H54 (cell line): ENCODE measurements at places on chromosomes 12 and 14.

DNA sequence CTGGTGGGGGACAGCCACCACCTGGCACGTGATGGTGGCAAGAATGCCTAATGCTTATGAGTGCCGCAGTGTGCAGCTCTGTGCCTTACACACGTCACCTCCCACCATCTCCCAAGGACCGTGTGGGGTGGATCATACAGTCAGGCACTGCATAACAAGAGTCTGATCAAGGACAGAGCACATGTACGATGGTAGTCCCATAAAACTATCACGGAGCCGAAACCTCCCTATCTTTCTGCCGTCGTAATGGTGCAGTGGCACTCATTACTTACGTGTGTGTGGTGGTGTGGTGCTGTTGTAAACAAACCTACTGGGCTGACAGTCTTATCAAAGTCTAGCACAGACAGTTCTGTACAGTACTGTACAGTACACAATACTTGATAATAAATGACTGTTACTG, 89.3 kb downstream of the CACNA1C start:
- DNase-seq: no peak

DNA sequence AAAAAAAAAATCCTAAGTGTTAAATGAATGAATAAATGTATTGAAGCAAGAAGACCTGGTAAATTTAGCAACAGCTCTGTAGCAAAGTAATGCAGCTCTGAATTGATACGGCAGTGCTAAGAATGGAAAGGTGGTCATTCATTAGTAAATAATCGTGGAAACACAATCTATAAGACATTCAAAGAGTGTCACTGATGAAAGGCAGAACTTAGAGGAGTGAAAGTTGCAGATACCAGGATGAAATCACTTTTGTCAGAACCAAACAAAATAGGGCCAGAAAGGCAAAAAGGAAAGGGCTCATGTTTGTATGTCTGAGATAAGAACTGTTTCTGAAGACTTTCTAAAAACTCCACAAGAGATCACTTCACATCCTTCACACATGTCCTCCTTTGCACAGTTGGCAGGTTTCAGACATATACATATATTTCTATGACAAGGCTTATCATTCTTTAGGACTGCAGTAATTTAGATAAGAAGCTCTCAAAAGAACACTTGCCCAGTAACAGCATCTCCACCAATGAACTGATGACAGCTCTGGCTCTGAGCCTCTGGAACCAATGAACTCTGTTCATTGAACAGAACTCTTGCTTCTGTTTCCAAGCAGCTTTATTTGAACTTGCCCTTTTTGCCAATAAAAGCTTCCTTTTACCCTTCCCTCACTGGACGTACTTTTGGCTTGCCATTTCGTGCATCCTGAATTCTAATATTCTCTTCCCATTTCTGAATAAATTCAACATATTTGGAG, 4.2 kb upstream of the LRR1 start:
- no peak for DNase-seq

DNA sequence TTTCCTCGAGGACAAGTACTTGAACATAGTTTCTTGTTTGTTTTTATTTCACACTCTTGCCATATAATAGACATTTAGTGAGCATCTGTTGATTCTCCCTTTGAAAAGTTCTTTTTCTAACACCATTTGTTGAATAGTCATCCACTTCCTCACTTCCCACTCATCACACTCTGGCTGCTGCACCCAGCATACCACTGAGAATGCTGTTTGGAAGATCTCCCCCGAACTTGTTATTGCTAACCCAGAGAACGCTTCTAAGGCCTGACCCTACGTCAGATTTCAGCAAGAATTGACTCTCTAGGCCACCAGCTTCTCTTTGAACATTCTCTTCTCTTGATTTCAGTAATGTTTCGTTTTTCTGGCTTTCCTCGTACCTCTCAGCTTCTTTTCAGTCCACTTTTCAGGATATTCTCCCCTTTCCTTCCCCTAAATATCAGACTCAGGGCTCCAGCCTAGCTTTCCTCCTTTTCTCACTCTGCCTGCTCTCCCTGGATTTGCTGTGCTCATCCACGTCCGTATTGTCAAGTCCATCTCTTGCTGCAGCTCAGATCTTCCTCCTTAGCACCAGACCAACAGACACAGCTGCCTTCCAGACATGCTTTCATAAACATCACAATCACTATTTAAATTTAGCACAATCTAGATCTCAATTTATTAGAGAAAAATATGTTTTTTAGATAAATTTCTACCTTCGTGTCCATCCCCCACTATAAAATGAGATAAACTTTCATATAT, 94.0 kb upstream of the SLC38A4 start:
- no peak for DNase-seq

GRCh38 chr12:7346551-7347225, 42.8 kb downstream of the ACSM4 start:
- DNase-seq: no peak

DNA sequence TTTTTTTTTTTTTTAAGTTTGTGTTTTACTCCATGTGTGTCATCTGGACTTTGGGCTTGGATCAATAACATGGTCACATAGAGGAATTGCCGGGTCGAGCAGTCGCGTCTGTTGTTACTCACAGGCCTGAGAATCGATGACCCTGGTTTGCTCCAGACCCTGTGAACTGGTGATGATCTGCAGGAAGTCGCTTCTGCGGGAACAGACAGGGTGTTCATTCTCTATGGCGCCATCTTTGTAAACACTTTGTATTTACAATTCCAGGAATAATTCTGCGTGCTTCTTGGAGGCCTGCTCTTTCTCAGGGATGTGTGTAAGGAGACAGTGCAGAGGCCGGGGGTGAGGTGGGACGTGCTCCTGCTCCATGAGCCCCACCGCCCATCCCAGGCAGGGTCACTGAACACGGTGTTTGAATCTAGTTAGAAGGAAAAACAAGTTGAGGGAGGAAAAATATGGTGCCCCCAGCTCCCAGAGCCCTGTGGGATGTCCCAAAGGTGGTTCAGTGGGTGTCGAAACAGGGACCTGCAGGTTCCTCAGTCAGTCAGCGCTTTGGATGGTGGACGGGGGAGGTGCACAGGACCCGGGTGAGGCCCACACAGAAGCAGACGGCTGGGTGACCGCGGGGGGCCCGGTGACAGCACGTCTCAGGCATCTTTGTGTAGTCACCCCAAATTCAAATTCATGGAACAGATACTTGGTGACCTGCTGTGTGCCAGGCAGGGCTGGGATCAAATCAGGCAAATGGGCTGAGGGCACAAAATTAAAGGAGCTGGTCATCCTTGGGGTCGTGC, 58.8 kb downstream of the ADGRD1 start:
- no peak for DNase-seq

GRCh38 chr14:64856529-64857445, 22.9 kb downstream of the SPTB start:
- DNase-seq: no peak

- no peak for DNase-seq
Observed at GRCh38 chr14:90849787-90850444, 33.7 kb upstream of the TTC7B start.

- no peak for DNase-seq
Observed at GRCh38 chr12:107670999-107671643, 14.5 kb upstream of the PWP1 start.

DNA sequence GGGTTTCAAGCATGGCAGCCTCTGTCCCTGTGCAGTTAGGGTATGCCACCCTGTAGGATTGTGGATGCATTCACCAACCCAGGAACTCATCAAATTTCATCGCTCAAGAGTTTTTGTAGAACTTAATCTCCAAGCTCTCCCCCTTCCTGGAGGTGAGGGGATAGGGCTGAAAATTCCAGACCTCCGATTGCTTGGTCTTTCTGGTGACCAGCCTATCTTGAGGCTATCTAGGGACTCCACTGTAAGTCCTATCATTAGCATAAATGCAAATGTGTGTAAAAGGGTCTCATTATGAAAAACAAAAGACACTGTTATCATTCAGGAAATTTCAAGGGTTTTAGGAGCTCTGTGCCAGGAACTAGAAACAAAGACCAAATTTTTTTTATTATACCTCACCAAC, 244.0 kb downstream of the DUSP6 start:
- no peak for DNase-seq

- DNase-seq: no peak
Observed at GRCh38 chr14:78401866-78402265, 231.7 kb downstream of the NRXN3 start.

DNA sequence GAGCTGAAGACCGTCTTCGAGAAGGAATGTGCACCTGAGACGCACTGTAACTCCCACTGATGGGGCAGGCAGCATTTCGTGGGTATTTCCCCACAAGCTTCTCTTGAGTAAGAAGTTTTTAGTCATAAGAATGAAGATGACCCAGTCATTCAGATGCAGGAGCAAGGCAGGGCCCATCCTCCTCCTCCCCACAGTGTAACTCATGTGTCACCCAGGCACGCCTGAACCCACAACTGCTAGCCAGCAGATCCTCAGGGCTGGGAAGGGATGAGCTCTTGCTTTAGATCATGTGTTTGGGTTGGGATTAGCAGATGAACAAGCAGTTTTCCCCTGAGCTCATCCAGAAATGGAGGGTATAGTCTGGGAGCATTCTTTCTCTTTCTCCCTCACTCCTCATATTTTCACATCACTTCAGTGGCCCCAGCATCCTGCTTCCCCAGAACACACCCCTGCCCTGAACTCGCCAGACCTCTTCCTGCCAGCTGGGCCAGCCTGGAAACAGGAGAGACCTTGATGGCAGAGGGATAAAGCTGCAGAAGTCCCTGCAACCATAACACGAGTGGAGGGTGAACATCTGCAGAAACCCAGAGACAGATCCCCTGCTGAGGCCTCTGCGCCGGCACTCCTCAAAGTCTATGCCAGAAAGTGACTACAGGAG, 73.3 kb downstream of the B4GALNT3 start:
- DNase-seq: no peak

- no peak for DNase-seq
Observed at GRCh38 chr12:10084733-10085132, 14.1 kb downstream of the CLEC1A start.

GRCh38 chr14:50399251-50400032, 2.8 kb upstream of the CDKL1 start:
- DNase-seq: no peak

GRCh38 chr14:57389646-57390036, 745 bp upstream of the NAA30 start:
- DNase-seq: no peak

GRCh38 chr12:119613319-119613936, 19.9 kb downstream of the TMEM233 start:
- DNase-seq: no peak

- no peak for DNase-seq
Observed at GRCh38 chr14:89277203-89277602, 139.8 kb downstream of the FOXN3 start.

DNA sequence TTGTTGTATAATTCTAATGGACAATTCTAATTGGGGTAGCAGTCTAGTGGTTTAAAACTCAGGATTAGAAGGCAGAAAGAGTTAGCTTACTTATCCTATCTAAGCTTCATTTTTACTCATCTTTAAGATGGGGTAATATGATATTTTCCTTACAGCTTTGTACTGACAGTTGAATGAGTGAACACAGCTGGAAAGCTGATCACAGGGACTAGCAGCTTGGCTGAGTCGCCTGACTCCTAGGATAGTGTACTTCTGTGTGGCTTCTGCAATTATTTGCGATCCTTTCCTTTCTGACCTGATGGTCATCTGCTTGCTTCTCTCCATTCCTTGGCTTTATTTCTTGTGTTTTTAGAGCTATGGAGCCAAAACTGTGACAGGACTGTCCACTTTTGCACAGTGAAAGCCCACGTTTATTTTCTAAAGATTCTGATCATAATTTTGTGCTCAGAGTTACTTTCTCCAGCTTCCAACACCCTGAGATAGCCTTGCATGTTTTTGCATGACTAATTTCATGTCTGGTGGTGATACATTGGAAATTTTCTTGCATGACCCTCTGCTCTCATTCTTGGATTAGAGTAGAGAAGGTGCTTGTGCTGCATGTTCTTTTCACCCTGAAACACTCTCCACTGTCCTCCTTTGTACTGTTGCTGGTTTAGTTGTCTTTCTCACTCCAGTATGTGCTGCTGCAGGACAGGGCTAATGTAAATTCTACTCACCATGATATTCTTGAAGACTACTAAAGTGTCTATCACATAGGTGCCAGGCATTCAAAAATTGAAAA, 377.0 kb upstream of the ATP2B1 start:
- no peak for DNase-seq

GRCh38 chr12:31325524-31325875, 450 bp downstream of the SINHCAF start:
- DNase-seq: no peak

GRCh38 chr12:40945772-40946171, 242.3 kb upstream of the PDZRN4 start:
- DNase-seq: no peak

DNA sequence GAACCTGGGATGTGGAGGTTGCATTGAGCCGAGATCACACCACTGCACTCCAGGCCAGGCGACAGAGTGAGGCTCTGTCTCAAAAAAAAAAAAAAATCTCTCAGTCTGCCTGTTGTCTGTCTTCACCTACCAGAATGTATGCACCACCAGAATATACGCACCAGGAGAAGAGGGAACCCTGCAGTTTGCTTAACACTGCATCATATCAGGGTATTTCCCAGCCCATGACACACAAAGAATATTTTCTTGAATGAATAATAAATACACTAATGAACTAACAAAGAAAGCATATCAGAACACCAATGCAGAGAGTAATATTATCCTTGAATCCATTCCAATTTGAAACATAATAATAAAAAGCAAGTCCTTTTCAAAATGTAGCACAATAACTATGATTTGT, 44.2 kb upstream of the FOXN3 start:
- DNase-seq: no peak
